ENCODE measurements at places on chromosomes 1 and 21. TPM values are rescaled to one million over a fixed set of nuclear protein-coding genes. Genes with fewer than 3 reads are reported as not detected.

GRCh38 chr1:65512383-65512782, 91.9 kb downstream of the LEPR start:
- no peaks in the 10 kb centered on the region for H3K36me3 ChIP-seq
- H3K4me3 ChIP-seq = no peak overlapping the region
- no peaks in the 10 kb centered on the region for H3K27me3 ChIP-seq
- H3K27ac ChIP-seq = no peak overlapping the region
- DNase-seq = no peak

DNA sequence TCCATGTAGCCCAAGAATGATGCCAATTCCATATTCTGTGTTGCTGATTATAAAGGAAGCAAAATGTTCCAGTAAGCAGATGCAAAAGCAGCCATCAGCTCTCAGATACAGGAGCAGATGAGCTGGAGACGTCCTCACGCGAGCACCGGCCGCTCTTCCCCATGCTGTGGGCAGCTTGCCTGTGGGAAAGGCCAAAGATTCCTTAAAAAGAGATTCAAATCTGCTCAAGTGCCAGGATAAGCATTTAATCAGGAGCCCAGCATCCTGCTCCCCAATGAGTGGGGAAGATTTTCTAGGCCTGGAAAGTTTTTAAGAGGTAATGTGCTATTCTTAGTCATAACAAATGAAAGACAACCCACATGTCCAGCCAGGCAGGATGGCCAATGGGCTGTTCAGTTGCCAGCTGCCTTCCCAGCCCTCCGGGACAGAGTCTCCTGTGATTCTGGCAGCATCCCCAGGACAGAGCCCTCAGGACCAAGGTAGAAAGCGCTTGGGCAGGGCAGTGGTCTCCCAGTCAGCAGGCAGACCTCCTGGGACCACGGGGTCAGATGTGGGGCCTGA, 108.2 kb upstream of the TMPRSS2 start:
- H3K27ac ChIP-seq = no peak overlapping the region
- H3K4me1 ChIP-seq = no peaks in the 10 kb centered on the region
- no peak overlapping the region for H3K4me3 ChIP-seq
- H3K36me3 ChIP-seq = no peaks in the 10 kb centered on the region

The PLA2G2F gene
- not detected for polyA plus RNA-seq

- no peak overlapping the region for H3K4me3 ChIP-seq
- no peak overlapping the region for H3K27ac ChIP-seq
- DNase-seq = no peak
- H3K27me3 ChIP-seq = peaks cover 3% of the 10 kb centered on the region
- H3K36me3 ChIP-seq = no peaks in the 10 kb centered on the region
- H3K4me1 ChIP-seq = no peaks in the 10 kb centered on the region
Measured at GRCh38 chr1:34721241-34721640, 33.6 kb upstream of the GJB5 start.

- H3K4me3 ChIP-seq = no peak overlapping the region
- no peak overlapping the region for H3K27ac ChIP-seq
Measured at GRCh38 chr1:169348383-169349036, 19.1 kb downstream of the NME7 start.

The SV2A gene
- polyA plus RNA-seq = 2.1 TPM

- H3K27ac ChIP-seq = no peak overlapping the region
- no peaks in the 10 kb centered on the region for H3K4me1 ChIP-seq
- H3K4me3 ChIP-seq = no peak overlapping the region
- H3K27me3 ChIP-seq = no peaks in the 10 kb centered on the region
- DNase-seq = no peak
Measured at GRCh38 chr1:162587347-162587746, 25.8 kb downstream of the UAP1 start.

DNA sequence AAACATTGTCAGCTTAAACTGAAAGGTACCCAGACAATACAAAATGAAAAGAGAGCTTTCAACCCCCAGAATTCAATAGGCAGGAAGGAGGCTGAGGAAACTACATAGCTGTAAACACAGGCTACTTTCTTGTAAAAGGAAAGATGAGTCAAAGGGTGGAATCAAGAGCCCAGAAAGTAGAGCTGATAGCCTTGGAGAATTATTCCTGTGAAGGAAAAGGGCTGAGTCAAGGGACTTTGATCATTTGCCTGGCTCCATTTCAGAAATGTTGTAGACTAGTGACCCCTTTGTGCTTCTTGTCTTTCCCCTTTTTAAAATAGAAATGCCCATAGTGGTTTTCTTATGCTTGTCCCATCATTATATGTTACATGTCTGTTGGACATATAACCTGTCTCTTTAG, 597.6 kb downstream of the ADGRL2 start:
- H3K36me3 ChIP-seq = no peaks in the 10 kb centered on the region
- H3K27me3 ChIP-seq = no peaks in the 10 kb centered on the region
- no peak for DNase-seq
- H3K27ac ChIP-seq = no peak overlapping the region

DNA sequence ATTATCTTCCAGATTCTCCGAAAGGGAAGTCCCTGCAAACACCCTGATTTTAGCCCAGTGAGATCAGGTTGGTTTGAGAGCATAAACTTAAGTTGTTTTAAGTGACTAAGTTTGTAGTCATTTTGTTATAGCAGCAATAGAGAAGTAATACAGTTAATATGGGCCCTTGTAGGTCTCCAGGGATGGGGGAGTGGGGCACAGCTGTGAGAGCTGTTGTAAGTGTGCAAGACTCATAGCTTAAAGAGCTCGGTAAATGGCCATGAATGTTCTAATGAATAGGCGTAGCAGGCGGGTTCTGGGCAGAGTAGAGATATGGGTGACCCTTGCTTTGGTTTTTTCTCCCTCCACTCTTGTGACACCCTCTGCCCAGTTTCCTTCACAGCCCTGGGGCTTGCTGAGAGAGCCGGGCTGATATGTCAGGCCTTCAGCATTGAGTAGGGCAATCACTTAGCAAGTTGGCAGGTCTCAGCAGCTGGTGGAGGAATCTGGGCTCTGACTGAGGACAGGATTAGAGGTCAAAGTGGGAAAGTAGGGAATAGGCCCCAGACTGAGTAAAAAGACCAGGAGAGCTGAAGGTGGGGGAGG, 16.0 kb upstream of the ID3 start:
- no peak for DNase-seq
- no peak overlapping the region for H3K4me3 ChIP-seq
- no peaks in the 10 kb centered on the region for H3K36me3 ChIP-seq
- no peak overlapping the region for H3K27ac ChIP-seq

The NFIA gene
- 5.9 TPM for polyA plus RNA-seq

DNA sequence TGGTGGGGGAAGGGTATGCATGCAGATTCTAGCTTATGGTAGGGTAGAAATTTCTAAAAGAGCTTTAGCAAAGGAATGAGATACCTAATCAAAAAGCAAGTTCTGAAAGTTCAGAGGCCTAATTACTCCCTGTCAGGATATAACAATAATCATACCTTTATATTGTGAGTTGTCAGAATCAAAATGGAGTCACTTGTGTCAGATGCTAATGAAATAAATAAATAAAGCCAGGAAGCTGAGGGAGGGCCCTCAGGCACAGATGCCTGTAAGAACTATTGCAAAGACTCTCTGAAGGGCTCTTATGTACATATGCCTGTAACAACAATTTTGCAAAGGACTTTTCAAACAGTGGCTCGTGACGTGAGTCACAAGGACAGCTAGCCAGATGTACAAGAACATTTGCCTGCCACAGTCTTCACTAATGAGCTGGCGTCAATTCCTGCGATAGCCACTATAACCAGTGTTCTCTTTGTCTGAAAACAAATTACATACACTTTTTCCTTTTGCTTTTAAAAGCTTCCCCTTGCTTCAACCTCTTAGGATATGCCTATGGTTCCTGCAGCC, 27.4 kb upstream of the DNASE2B start:
- no peak overlapping the region for H3K27ac ChIP-seq
- no peak for DNase-seq
- no peak overlapping the region for H3K4me3 ChIP-seq
- no peaks in the 10 kb centered on the region for H3K36me3 ChIP-seq
- no peaks in the 10 kb centered on the region for H3K4me1 ChIP-seq

The COL8A2 gene
- polyA plus RNA-seq = not detected

- H3K4me1 ChIP-seq = no peaks in the 10 kb centered on the region
- H3K27me3 ChIP-seq = no peaks in the 10 kb centered on the region
- no peaks in the 10 kb centered on the region for H3K36me3 ChIP-seq
- H3K27ac ChIP-seq = no peak overlapping the region
- no peak overlapping the region for H3K4me3 ChIP-seq
- DNase-seq = no peak
Measured at GRCh38 chr1:101884621-101885020, 112.1 kb downstream of the OLFM3 start.

- no peaks in the 10 kb centered on the region for H3K36me3 ChIP-seq
- no peaks in the 10 kb centered on the region for H3K27me3 ChIP-seq
- H3K4me1 ChIP-seq = peaks cover 12% of the 10 kb centered on the region
- peak overlapping the region; percentile 23 for H3K4me3 ChIP-seq
Measured at GRCh38 chr21:15514073-15514946, 215.5 kb upstream of the USP25 start.

DNA sequence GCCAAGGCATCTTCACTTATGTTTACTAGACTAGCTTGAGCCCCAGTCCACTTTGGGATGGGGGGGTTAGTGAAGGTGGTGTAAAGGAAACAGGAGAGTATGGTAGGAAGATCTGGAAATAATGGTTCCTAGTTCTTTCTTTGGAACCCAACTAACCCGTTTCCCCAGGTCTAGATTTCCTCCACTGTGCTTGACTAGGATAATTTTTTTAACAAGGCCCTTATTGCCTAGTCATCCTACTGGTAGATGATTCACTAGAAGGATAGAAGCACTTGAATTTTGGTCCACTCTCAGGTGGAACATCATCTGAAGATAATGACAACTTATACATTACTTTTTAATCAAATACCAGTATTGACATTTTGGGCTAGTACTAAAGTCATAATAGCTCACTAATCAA, 45.9 kb upstream of the MYOCOS start:
- DNase-seq = no peak
- no peak overlapping the region for H3K4me3 ChIP-seq
- H3K36me3 ChIP-seq = peaks cover 59% of the 10 kb centered on the region

GRCh38 chr1:204678721-204679475, 6.6 kb downstream of the LRRN2 start:
- no peak for DNase-seq
- no peaks in the 10 kb centered on the region for H3K4me1 ChIP-seq
- no peak overlapping the region for H3K4me3 ChIP-seq
- H3K36me3 ChIP-seq = no peaks in the 10 kb centered on the region
- no peak overlapping the region for H3K27ac ChIP-seq

The KRTAP6-1 gene
- not detected for polyA plus RNA-seq

DNA sequence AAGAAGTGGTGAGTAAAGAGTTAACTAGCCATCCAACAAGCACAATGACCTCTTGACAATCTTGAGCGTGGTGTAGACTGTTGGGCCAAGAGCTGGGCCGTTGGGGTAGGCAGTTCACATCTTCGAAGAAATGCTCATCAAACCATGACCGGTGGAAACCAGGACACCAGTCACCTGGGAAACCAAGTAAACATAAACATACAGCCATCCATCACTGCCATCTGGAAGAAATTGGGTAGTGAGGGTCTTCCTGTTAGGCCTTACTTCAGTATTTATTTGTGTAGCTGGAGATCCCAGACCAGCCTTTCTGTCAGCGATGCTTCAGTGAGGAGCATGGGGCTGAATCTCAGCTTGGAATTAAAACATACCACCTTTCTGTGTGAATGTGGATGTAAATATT, 108.1 kb upstream of the HAO2 start:
- no peaks in the 10 kb centered on the region for H3K36me3 ChIP-seq
- H3K4me3 ChIP-seq = no peak overlapping the region
- no peak overlapping the region for H3K27ac ChIP-seq
- no peaks in the 10 kb centered on the region for H3K27me3 ChIP-seq
- no peaks in the 10 kb centered on the region for H3K4me1 ChIP-seq

Measured in naive thymus-derived CD4-positive, alpha-beta T cell (primary cell).